ENCODE measurements at places on chromosomes 7 and 10.

DNA sequence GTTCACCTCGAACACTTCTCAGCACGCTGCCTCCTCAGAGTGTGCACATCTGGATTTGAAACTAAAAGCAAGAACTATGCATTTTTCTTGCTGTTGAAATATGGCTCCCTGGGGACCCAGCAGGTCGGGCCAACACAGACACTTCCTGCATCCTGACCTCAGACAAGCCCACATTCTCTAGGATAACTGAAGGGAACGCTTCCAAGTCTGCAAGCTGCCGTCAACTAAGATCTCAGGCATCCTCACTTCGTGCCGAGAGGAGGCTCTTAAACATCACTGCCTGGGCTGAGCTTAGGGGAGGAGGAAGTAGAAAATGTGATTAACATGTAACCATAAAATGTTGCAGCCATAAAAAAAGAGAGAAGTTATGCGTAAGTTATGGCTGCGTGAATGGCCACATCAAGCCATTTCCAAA is 65.5 kb downstream of the PYROXD2 start:
- H3K4me1 ChIP-seq, result no peaks in the 10 kb centered on the region
- H3K27ac ChIP-seq, result no peak overlapping the region
- H3K36me3 ChIP-seq, result no peaks in the 10 kb centered on the region
- H3K4me3 ChIP-seq, result no peak overlapping the region
- no peaks in the 10 kb centered on the region for H3K27me3 ChIP-seq

- no peaks in the 10 kb centered on the region for H3K27me3 ChIP-seq
- peaks cover 9% of the 10 kb centered on the region for H3K36me3 ChIP-seq
- no peak for DNase-seq
- H3K27ac ChIP-seq, result no peak overlapping the region
- H3K4me3 ChIP-seq, result no peak overlapping the region
Measured at GRCh38 chr10:124946945-124947344, 5.0 kb downstream of the ZRANB1 start.

GRCh38 chr10:131620314-131620713 is 280.5 kb upstream of the PPP2R2D start:
- DNase-seq, result no peak
- peaks cover 27% of the 10 kb centered on the region for H3K27me3 ChIP-seq
- no peaks in the 10 kb centered on the region for H3K4me1 ChIP-seq
- H3K4me3 ChIP-seq, result no peak overlapping the region
- no peak overlapping the region for H3K27ac ChIP-seq
- no peaks in the 10 kb centered on the region for H3K36me3 ChIP-seq

GRCh38 chr10:131936736-131937135 is 35.9 kb downstream of the PPP2R2D start:
- H3K4me3 ChIP-seq, result no peak overlapping the region
- H3K36me3 ChIP-seq, result peaks cover 50% of the 10 kb centered on the region
- H3K27ac ChIP-seq, result no peak overlapping the region
- H3K27me3 ChIP-seq, result no peaks in the 10 kb centered on the region

- H3K27me3 ChIP-seq, result no peaks in the 10 kb centered on the region
- no peak for DNase-seq
- no peak overlapping the region for H3K4me3 ChIP-seq
- no peaks in the 10 kb centered on the region for H3K36me3 ChIP-seq
Measured at GRCh38 chr7:69685293-69685631, 87.0 kb downstream of the AUTS2 start.

DNA sequence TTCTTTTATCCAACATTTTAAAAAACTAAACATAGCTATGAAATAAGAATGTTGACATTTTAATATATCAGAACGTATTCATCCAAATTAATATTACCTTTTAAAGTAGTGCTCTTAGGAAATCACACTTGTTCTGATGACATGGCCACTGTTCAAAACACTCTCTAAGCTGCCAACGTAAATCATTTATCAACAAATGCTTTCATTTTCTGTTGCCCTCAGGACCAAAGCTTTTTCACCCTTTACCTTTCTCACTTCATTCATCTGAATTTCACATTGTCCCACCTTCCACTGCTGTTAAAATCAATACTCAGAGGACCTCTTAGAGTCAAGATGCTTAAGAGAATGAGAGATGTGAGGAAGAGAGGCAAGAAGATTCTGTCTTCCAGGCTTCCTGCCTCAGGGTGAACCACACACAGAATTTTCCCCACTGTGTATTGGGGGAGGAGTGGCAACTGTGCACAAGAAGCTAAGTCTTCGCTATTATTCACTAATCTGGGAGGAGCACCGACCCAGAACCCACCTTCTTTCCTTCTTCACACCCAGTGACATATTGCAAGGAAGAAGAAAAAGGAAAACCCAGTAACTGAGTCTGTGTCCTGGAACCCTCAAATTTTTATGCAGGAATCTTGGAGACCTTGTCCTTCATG is 21.0 kb downstream of the HIBADH start:
- no peak overlapping the region for H3K4me3 ChIP-seq
- peaks cover 6% of the 10 kb centered on the region for H3K36me3 ChIP-seq
- DNase-seq, result no peak
- no peaks in the 10 kb centered on the region for H3K4me1 ChIP-seq
- H3K27ac ChIP-seq, result no peak overlapping the region

Measured in T-cell (primary cell).